ENCODE measurements at places on chromosomes 11 and 22. TPM values are rescaled to one million over a fixed set of nuclear protein-coding genes. Genes with fewer than 3 reads are reported as not detected.
A peak's percentile ranks its signal among the peaks of the same experiment; 100 is the strongest.

Gene AGBL2
- total RNA-seq: 8.8 TPM

Gene H19
- total RNA-seq: not detected

Gene AQP11
- 0.49 TPM for total RNA-seq

DNA sequence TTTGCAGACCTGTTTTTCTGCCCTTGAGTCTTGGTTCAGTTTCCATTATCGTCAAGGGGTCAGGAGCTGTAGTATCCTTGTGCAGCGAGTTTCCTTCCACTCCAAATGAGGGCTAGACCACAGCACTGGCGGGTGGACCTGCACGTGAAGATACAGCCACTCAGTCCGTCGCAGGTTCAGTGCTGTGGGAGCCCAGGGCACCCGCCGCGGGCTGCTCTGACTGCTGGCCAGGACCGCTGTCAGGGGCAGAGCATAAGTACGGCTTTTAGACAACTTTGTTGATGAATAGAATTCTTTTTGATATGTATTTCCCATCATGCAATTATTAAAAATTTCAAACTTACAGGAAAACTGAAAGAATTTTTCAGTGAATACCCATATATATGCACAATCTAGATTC is 56.6 kb downstream of the NF2 start:
- H3K36me3 ChIP-seq: peaks cover 69% of the 10 kb centered on the region
- no peaks in the 10 kb centered on the region for H3K4me1 ChIP-seq
- H3K4me3 ChIP-seq: no peak overlapping the region
- no peak for DNase-seq
- H3K27me3 ChIP-seq: no peaks in the 10 kb centered on the region

DNA sequence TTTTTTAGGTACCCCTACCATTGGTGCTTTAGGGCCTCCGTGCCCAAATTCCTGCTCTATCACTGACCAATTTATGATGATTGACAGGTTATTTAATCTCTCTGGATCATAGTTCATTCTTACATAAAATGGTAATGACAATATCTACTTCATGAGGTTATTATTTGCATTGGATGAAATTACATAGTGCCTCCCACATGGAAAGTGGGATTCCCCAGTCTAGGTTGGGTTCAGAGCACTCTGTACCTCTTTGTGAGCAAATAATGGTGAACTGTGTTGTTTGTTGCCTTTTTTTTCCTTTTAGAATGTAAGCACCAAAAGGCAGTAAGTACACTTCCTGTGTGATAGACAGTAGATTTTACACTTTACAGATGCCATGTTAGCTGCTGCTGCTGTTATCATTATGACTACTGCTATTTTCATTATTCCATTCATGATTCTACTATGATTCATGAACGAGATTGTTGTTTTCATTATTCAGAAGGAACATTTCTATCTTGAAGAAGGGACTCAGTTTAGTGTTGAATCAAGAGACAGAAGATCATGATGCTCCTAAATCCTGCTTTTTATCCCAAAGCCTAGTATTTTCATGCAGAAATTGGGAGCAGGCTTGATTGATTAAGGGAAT is 100.8 kb downstream of the ALX4 start:
- H3K36me3 ChIP-seq: no peaks in the 10 kb centered on the region
- H3K4me3 ChIP-seq: no peak overlapping the region
- H3K27me3 ChIP-seq: no peaks in the 10 kb centered on the region

DNA sequence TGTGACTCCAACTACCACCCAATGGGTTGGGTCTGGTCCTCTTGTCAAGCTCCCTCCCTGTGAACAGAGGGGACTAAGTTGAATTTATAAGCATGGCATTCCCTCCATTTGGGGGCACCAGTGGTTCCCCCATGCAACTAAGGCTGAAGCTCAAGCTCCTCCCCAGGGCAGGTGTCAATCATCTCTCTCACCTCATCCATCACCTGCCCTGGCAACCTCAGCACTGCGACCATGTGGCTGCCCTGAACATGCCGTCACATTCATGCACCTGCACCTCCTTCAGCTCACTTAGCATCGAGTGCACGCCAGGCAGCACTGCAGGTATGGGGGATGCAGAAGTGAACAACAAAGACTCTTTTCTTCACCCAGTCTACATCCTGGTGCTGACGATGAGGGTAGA is 799.3 kb downstream of the TBC1D22A start:
- no peak overlapping the region for H3K4me3 ChIP-seq
- H3K27ac ChIP-seq: no peak overlapping the region
- H3K4me1 ChIP-seq: no peaks in the 10 kb centered on the region
- peaks cover 20% of the 10 kb centered on the region for H3K27me3 ChIP-seq

DNA sequence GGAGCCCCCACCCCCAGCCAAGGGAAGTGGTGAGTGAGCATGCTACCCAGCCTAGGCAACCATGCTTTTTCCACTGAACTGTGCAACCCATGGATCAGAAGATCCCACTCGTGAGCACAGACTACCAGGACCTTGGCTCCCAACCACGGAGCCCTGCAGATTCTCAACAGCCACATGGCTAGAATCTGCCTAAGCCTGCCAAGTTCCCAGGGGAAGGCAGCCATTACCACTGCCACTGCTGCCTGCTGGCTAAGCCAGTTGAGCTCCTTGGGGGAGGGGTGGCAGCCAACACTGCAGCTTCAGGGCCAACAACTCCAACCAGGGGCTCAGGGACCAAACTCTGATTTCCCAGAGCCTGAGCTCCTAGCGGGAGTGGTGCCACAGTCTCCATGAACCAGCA is 195.8 kb downstream of the DLG2 start:
- H3K36me3 ChIP-seq: no peaks in the 10 kb centered on the region
- no peaks in the 10 kb centered on the region for H3K4me1 ChIP-seq
- no peak overlapping the region for H3K27ac ChIP-seq
- H3K4me3 ChIP-seq: no peak overlapping the region

DNA sequence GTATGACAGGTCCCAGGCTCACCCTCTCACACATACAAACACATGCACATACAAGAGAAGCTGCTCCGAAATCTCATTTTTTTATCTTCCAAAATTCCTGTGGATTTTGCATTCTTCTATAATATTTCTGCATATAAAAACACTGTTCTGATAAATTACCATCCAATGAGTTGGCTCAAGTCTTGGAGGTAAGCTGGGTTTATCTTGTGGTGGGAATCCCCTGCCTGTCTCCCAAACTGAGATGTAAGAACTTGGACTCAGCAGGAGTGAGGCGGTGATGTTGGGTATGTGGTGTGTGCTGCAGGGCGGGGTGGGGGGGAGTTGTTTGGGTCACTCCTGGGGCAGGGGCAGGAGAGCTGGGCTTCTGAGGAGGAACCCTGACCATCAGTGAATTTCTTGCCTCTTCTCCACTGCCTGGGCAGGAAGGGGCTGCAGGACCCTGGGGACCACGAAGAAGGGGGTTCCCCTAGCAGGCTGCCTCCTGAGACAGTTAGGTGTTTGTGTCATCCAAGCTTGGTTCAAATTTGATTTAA is 6.8 kb upstream of the P2RY6 start:
- no peak for DNase-seq
- no peaks in the 10 kb centered on the region for H3K36me3 ChIP-seq
- no peak overlapping the region for H3K4me3 ChIP-seq

Gene IL10RA
- total RNA-seq: 327 TPM

DNA sequence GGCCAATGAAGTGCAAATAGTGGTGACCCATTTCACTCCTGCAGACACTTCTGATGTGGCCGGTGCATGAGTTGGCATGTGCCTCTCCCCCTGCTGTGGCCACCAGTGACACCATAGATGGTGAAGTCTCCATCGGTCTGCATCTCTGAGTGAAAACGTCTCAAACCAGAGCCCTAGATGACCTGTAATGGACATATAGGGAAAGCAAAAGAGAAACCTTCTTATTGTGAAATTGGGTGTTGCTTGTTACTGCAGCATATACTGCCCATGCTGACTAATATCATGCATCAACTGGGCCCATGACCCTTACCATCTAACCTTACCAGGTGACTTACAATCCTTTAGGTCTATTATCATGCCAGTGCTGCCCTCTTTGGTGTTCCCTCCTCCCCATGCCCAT is 11.7 kb upstream of the VPS37C start:
- no peaks in the 10 kb centered on the region for H3K27me3 ChIP-seq
- peaks cover 21% of the 10 kb centered on the region for H3K4me1 ChIP-seq
- DNase-seq: no peak
- H3K4me3 ChIP-seq: no peak overlapping the region

DNA sequence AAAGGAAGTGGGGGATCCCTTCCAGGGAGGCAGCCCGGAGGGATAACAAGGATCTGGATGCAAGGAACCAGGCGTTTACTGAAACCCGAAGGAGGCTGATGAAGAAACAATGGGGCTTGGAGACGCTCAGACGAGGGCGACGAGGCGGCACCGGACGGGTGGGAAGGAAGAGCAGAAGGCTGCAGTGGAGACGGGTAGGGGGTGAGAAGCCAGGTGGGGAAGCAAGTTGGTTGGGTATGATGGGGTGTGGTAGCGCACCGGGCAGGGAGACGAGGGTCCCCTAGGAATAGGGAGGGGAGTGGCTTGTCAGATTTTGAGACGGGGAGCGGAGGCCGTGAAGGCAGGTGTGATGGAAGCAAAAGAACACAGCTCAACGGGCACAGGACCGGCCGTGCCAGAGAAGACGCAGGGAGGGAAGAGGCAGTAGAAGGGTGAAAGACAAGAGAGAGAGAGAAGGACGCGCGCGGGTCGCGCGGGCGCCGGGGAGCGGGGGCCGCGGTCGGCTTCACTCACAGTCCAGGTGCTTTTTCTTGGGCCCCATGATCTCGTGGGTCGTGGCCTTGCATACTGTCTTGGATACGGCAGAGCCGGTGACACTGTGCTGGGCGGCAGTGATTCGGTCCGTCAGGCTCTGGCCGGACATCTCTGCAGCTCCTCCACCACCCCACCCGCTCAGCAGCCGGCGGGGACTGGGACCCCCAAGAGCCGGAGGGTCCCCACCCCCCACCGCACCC is 579 bp downstream of the PICALM start:
- peak overlapping the region; percentile 90 for H3K27ac ChIP-seq
- H3K4me3 ChIP-seq: peak overlapping the region; percentile 85
- peak; percentile 56 for DNase-seq

DNA sequence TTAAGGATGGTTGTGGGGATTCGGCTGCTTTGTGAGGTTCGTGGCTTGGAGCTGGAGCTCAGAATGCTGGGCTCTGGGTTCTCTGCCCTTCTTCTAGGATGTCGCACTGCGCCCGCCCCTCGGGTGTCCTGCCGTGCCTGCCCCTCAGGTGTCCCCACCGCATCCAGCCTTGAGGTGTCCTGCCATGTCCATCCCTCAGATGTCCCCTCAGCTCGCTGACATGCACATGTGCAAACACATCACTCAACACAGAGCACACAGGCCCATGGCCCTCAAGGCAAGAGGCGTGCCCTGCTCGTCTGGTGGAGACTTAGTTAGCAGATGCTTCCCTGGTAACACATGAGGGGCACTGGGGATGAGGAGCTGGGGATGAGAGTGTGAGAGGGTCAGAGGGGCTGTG is 359.3 kb downstream of the TBC1D22A start:
- no peaks in the 10 kb centered on the region for H3K4me1 ChIP-seq
- no peak for DNase-seq
- peaks cover 5% of the 10 kb centered on the region for H3K36me3 ChIP-seq
- no peak overlapping the region for H3K4me3 ChIP-seq

GRCh38 chr22:39181778-39182177 is 29.3 kb upstream of the CBX7 start:
- H3K4me1 ChIP-seq: no peaks in the 10 kb centered on the region
- H3K27ac ChIP-seq: no peak overlapping the region
- no peak for DNase-seq
- H3K4me3 ChIP-seq: no peak overlapping the region

Gene GNG3
- not detected for total RNA-seq

DNA sequence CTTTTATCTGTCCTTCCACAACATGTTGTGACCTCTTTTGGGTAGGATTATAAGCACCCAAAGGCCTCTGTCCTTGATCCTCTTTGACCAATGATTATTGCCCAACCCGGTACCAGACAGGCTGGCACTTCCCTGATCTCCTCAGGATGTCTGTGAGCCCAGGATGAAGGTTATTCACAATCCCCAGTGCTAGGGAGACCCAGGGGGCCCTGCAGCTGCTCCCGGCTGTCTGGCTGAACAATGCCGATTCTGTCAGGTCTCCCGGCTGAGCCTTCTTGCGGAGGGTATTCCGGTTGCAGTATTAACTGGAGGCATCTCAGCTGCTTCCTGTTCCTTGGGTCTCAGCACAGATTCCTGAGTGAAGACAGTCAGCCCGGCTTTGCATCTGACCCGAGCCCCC is 71.2 kb upstream of the CDON start:
- H3K27me3 ChIP-seq: no peaks in the 10 kb centered on the region
- no peak for DNase-seq
- H3K27ac ChIP-seq: no peak overlapping the region
- no peaks in the 10 kb centered on the region for H3K4me1 ChIP-seq

Gene RHOD
- not detected for total RNA-seq

DNA sequence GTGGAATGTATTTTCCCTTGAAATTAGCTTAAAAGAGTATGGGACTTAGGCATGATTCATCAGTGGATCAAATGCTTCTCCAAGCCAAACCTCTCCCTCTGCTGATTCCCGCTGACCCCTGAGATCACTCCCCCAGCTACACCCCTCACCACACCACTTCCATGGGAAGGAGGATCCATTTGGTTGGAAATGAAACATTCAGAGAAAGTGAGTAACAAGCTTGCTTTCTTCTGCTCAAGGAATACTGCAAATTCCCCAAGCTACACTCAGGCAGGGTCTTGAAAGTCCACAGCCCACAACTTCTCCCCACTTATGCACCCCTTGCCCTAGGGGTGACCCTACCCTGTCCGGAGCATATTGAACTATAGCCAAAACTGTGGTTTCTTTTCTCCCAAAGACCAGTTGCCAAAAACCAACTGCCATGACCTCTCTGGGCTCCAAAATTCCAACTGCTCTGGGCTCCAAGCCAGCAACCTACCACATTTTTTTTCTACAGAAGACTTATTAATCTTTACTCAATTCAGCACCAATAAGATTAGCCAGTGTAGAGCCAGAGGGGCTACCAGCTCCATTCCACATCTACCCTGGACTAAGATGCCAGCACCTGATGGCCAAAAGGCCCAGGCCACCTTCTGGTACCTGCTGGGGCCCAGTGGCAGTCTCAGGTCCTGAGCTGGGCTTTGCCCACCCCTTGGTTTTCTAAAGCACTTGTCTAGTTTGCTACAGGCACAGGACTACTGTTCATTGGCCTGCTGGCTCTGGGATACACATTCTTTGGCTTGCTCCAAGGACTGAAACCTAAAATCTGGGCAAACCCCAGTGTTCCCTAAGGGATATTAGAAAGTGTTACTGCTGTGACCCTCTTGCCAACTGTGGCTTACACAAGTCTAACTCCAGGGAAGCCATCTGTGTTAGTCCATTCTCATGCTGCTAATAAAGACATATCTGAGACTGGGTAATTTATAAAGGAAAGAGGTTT is 101.1 kb downstream of the MICAL3 start:
- no peaks in the 10 kb centered on the region for H3K27me3 ChIP-seq
- no peak overlapping the region for H3K27ac ChIP-seq
- no peak overlapping the region for H3K4me3 ChIP-seq
- no peaks in the 10 kb centered on the region for H3K36me3 ChIP-seq
- DNase-seq: no peak
- no peaks in the 10 kb centered on the region for H3K4me1 ChIP-seq

DNA sequence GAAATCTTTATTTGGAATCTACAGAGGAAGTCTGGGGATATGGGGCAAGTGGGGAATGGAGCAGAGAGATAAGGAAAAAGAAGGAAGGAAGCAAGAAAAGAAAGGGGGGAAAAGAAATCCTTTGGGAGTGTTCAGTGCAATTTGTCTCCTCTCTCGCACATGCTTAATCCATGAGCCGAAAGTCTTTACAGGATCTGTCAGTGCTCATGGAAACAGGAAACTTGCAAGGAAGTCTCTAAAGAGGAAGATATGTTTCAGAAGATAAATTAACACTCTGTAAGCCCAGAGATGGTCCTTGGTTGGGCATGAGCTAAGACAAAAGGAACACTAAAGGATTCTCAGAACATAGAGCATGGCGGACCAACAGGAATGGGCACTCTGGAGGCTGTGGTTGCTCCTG is 47.9 kb upstream of the FLI1 start:
- DNase-seq: no peak
- H3K4me3 ChIP-seq: no peak overlapping the region
- H3K36me3 ChIP-seq: no peaks in the 10 kb centered on the region
- no peak overlapping the region for H3K27ac ChIP-seq
- H3K27me3 ChIP-seq: peaks cover 5% of the 10 kb centered on the region
